NCI-H1417 treated with DMSO at 0.1 percent for 48 hours (cell line): ENCODE measurements at places on chromosomes 2 and 18.

- DNase-seq: no peak
These were observed 16.4 kb upstream of the CYP1B1 start for GRCh38 chr2:38092196-38092902.

DNA sequence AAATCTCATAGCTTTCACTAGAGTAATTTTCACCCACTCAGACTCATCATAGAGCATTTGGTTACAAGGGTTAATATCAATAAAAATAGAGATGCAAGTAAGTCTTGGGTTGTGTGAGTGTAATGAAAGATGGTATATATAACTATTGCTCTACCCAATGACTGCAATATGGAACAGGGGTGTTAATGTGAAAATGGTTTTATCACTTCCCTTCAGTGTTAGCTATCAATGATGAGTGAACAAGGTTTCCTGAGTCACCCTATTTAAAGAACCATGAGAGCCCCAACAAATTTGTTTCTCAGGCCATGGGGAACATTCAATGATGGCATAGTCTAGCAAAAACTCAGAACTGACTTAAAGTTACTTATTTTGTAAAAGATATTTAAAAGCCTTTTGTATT lies 1133.6 kb upstream of the ZEB2 start:
- DNase-seq: no peak

DNA sequence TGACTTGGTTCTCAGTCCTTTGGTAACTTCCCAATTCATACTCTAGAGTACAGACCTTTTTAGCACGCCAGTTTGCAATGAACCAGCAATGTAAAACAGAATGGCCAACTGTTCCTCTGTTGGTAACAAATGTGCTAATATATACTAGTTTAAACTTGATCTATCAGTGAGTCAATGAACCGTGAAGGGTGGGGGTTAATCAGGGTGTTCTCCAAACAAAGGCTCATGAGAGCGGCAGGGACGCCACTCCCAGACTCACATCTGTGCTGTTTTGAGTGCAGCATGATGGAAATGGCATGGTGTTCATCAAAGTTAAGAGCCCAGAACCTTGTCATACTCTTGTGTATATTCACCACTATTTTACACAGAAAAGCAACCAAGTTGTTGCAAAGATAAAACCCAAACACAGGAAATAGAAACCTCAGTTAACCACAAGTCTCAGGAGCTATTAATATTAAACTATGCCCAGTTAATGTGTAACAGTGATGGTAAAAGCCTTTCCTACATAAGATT lies 70.3 kb downstream of the CERKL start:
- peak; percentile 71 for DNase-seq

DNA sequence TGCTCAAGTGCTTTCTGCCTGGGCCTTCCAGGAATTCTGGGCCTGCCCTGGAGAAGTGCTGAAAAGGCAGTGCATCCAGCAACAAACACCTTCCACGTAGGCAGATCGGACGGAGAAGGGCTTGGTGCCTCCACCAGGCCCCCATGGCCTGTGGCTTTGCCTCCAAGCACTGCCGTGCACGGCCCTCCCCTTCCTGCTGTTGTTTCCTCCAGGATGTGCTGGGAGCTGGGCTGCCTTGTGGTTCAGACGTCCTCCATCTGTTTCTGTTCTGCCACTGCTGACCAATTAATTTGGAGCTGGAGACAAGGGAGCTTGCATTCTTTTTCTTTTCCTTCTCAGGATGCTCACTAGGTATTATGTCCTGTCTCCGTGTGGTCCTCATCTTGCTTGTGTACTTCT lies 197.0 kb downstream of the HRH4 start:
- no peak for DNase-seq

GRCh38 chr2:234827096-234827860 lies 124.5 kb upstream of the SH3BP4 start:
- DNase-seq: no peak

- no peak for DNase-seq
These were observed 75.5 kb downstream of the MYCN start for GRCh38 chr2:16015903-16016265.

DNA sequence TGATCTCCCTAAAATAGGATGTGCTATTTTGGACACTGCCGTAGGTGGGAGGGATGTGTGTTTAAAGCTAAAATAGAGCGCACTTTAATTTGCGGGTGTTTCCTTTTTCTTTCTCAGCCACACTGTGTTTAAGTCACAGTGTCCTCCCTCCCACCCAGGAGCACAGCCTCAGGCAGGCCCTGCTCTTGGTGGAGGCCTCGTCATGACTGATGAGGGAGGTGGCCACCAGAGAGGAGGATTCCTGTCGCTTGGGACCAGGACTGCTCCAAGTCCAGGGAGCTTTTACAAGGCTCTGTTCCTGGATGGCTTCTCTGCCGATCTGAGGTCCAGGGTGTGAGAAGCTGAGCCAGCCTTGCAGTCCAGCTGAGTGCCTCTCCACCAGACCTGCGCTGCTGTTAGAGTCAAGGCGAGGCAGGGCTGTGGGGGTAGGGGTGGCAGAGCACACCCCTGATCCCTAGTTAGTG lies 33.5 kb downstream of the INPP4A start:
- no peak for DNase-seq

GRCh38 chr18:73006331-73006730 lies 138.5 kb upstream of the NETO1 start:
- no peak for DNase-seq

DNA sequence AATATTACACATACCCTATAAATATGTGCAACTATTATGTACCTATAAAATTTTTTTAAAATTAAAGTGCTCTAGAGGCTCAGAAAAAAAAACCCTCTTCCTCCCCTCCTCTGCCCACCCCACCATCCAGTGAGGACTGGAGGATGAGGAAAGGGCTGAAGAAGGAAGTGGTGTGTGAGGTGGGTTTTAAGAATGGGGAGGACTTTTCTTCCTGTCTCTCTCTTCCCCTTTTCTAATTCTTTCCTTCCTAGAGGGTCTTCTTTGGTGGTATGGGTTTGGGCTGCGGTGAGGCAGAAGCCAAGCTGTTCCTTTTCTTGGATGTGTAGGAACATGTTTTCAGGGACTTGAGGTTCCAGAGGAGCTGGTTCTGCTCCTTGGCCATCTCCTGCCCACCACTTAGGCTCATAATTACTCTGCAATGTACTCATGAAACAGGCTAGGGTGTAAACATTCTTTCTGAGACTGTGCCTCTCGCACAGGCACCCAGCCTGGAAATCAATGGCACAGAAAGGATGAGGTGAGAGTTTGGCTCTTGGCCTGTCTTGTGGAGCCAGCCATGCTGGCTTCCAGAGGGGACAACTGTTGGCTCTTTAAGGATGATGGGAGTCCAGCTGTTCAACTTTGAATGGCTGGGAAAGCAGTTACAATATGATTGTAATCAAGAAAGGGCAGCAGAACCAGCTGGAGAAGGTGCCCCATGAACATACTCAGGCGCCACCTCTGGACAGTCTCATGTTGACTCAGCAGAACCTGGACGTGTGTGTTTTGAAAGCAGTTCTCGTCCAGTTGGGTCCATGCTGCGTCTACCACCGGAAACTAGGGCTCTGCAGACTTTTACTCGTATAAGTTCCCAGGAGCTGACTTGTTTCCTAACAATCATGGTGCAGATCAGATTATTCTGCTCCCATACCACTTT lies 38.3 kb downstream of the IL1RL2 start:
- DNase-seq: no peak

GRCh38 chr2:114472246-114472645 lies 29.8 kb downstream of the DPP10 start:
- DNase-seq: no peak

DNA sequence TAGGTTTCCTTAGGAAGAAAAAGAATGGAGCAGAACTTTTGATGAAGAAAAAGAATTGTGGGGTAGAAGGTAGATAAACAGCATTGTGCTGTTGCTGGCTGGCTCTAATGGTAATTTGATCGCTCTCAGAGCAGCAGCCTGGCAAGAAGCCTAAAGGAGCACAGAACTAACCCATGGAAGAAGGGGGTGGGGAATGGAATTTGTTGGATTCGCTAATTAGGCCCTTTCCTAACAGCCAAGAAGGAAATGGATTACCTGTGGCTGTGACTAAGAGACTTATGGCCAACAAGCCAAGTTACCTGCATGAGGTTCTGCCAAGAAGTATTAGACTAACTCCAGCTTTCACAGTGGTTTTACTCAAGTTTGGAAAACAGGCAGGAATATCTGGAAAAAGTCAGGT lies 210.6 kb downstream of the IKZF2 start:
- DNase-seq: no peak
